ENCODE measurements at places on chromosomes 2 and 18. TPM values are rescaled to one million over a fixed set of nuclear protein-coding genes. Genes with fewer than 3 reads are reported as not detected.
A peak's percentile ranks its signal among the peaks of the same experiment; 100 is the strongest.

DNA sequence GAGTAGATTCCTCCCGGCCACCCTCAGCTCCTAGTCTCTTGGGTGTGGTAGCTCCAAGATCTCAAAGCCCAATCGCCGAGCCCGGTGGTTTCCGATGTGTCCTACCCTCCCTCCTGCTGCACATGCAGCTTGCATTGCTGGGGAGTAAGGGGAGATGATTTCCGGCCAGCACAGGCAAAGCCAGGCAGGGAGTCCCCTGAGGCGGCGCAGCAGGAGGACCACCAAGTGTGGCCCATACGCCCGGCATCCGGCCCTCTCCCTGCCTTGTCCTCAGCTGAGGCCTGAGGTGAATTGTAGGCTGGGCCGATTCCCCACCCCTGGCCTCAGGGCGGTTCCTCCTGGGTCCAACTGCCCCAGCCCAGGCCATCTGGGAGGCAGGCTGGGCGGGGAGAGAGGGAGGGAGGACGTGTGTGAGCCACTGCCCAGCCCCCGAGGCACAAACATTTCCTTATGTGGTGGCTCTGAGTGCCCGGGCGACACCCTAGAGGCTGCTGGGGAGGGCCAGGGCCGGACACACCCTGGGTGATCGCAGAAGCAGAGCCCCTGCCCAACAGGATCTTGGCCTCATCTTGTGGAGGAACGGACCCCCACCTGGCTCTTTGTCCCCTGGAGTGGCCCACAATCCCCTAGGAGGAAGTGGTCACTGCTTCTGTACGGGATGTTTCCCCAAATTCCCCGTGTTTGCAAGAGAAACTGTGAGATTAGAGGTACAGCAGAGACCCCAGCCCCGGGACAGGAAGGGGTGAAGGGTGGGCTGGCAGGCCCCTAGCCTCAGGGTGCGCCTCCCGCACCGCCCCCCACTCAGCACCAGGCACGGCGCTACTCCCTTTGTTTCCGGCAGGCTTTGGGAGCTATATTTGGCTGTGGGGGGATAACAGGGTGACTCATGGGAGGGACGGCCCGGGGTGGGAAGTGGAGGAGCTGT is 41.9 kb upstream of the PTMA start:
- peak; percentile 94 for DNase-seq

STEAP3 gene
- total RNA-seq = 13.1 TPM

DNA sequence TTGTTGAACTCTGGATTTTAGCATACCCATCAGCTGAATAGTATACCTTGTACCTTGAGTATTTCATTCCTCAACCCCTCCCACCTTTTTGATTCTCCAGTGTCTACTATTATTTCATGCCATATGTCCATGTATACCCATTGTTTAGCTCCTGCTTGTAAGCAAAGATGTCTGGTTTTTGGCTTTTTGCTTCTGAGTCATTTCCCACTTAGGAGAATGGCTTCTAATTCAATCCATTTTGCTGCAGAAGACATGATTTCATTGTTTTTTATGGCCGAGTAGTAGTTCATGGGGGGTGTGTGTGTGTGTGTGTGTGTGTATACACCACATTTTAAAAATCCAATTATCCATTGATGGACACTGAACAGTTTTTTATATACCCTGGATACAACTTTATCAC is 24.3 kb upstream of the MOCOS start:
- no peak for DNase-seq

DNA sequence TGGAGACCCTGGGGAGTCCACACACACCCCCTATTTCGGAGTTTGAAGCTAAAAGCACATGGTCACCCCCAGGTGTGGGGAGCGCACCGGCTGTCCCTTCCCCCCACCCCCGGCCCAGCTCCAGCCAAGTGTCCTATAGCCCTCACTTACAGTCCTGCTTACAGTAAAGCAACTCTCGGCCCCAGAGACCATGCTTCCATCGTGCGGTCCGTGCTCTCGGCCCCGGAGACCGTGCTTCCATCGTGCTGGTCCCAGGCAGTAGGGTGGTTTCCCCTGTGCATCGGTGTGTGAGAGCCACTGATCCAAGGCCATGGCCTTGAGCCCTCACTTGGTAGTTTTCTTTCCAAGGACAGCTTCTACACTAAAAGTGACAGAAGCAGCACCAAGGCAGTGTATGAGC is 48.7 kb downstream of the GBX2 start:
- no peak for DNase-seq

PDCD1 gene
- not detected for total RNA-seq

ANO7 gene
- 0.69 TPM for total RNA-seq

DNA sequence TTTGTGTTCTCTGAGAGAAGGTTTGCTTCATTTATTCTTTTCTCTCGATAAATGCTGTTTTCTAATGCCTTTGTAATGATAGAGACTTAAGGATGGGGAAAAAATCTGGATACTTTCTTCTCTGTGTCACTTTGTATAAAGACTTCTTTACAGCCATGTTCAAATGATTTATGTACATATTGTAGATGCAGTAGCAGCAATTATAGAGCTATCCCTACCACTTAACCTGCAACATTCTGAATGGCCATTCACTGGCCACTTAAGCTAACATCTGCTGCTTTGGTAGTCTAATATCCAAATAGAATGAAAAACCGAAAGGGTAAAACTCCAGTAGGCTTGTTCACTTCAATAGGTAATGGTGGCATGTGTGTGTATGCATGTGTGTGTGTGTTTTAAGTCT is 97.8 kb downstream of the CSRNP3 start:
- DNase-seq = no peak

GRCh38 chr2:208440716-208441115 is 34.1 kb downstream of the PTH2R start:
- DNase-seq = no peak

DNA sequence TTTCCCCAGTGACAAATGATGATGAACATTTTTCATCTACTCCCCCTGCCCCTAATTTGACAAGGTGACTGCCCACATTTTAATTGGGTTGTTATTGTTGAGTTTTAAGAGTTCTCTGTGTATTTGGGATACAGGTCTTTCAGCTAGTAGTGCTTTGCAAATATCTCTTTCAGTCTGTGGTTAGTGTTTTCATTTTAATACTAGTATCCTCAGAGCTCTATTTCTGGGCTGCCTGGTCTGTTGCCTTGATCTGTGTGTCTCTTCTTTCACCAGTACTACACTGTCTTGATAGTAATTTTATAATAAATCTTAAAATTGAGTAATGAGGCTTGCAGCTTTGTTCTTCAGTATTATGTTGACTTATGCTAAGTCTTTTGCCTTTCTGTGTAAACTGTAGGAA is 19.7 kb downstream of the EIF5B start:
- DNase-seq = no peak

FOXD4L1 gene
- not detected for total RNA-seq

GDF7 gene
- total RNA-seq = 0.11 TPM

GRCh38 chr18:3478262-3478978 is 28.4 kb downstream of the TGIF1 start:
- no peak for DNase-seq

GRCh38 chr2:16215902-16216557 is 275.7 kb downstream of the MYCN start:
- peak; percentile 39 for DNase-seq

SERPINB4 gene
- total RNA-seq = not detected

KIF1A gene
- total RNA-seq = 16.2 TPM

GRCh38 chr2:196821195-196821594 is 12.0 kb upstream of the C2orf66 start:
- DNase-seq = no peak

- no peak for DNase-seq
Measured at GRCh38 chr2:215178121-215178520, 39.7 kb upstream of the ABCA12 start.

- DNase-seq = no peak
Measured at GRCh38 chr2:38120264-38120592, 44.3 kb upstream of the CYP1B1 start.

DNA sequence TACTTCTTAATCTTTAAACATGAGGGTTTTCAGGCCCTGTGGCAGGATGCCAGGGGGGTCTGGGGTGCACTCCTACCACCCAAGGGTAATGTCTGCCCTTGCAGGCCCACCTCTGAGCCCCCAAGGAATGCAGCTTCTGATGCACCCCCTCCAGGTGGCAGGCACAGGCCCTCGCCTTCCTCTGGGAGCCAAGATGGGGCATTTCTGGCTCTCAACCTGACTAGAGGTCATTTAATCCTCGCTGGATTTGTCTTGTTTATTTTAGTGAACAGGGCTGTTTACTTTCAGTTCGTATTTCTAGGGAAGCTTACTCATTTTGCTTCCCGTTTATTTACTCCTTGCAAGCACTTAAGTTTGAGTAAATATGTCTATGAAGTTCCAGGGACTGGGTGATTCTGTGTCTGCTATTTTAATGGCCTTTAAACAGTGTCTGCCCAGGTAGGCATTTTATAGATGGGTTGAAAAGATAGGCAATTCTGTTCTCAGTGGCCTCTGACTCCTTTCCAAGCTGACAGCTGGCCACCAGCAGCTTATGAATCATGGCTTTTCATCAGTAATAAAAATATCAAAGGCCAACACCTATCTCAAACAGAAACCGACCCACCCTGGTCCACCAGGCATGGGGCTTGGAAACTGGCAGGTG is 11.1 kb upstream of the DNPEP start:
- DNase-seq = no peak

AMER3 gene
- not detected for total RNA-seq

- no peak for DNase-seq
Measured at GRCh38 chr2:102513355-102513939, 40.4 kb downstream of the SLC9A4 start.

DNA sequence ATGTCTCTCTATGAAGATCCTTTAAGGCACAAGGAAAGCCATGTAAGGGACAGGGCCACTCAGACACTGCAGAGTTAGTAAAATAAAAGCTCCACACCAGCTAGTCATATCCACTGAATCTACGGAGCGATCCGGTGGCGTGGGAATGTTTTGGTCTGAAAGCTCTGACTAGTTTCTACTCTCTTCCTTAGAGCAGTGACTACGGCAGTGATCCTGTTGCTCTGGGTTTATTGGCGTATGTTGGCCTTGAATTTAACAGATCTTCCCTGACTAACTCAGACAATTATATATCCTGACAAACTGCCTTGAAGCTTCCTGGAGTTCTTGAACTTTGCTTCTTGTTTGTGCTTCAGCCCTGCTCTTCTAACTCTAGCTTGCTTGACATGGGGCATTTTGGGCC is 115.3 kb upstream of the FZD5 start:
- DNase-seq = no peak

DNA sequence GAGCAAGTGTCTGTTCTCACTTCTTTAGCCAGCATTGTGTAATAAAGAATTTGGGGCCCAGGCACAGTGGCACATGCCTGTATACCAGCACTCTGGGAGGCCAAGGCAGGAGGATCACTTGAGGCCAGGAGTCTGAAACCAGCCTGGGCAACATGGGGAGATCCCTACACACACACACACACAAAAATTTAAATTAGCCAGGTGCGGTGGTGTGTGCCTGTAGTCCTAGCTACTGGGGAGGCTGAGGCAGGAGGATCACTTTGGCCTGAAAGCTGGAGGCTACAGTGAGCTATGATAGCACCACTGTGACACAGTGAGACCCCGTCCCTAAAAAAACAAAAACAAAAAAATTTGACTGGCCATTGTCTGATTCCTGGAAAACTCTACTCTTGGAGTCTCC is 8.3 kb downstream of the REV1 start:
- DNase-seq = no peak

RPRD1A gene
- 60.4 TPM for total RNA-seq

- no peak for DNase-seq
Measured at GRCh38 chr18:398935-399630, 101.4 kb downstream of the COLEC12 start.

- no peak for DNase-seq
Measured at GRCh38 chr2:235552671-235553070, 58.8 kb downstream of the AGAP1 start.

GIGYF2 gene
- 44.4 TPM for total RNA-seq

- DNase-seq = no peak
Measured at GRCh38 chr2:98280376-98281102, 65.7 kb upstream of the CNGA3 start.

- no peak for DNase-seq
Measured at GRCh38 chr18:71899707-71900472, 644.3 kb downstream of the CBLN2 start.

TEKT4 gene
- total RNA-seq = not detected

DNA sequence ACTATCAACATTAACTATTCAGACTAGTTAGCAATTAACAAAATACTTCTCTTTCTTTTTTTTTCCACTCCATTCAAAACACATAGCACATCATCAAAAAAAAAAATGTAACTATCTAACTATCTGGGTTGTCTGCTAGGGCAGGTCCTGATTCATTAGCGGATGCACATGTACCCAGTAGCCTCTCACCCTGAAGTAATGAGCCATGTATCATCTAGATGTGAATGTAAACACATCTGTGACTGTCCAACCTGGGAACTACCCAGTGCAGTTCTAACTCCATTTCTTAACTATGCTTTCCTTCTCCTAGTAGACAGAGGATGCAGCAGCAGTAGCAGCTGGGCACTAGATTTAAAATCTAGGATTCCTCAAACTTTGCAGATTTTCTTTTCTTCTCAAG is 183.1 kb upstream of the PIK3C3 start:
- no peak for DNase-seq

- peak; percentile 29 for DNase-seq
Measured at GRCh38 chr2:157052685-157053224, 204.8 kb upstream of the GALNT5 start.

GRCh38 chr2:210617732-210618330 is 61.4 kb downstream of the CPS1 start:
- peak; percentile 18 for DNase-seq

DNA sequence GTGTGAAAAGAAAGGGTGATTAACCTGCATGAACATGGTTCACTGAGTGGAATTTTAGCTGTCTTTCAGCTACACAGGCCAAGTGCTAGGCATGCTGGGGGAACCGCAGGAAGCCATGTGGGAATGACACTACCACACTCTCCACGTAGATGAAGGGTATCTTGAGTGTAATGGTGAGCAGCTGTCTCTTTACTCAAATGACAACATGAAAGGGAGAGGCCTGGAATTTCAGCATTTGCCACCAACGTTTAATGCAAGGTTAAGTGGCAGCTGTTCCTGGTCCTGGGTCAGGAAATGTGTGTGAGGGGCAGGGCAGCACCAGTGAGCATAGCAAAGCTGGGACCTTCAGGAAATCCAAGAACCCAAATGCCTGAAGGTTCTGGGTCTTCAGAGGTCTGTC is 588.4 kb downstream of the SLC4A3 start:
- DNase-seq = no peak

DNA sequence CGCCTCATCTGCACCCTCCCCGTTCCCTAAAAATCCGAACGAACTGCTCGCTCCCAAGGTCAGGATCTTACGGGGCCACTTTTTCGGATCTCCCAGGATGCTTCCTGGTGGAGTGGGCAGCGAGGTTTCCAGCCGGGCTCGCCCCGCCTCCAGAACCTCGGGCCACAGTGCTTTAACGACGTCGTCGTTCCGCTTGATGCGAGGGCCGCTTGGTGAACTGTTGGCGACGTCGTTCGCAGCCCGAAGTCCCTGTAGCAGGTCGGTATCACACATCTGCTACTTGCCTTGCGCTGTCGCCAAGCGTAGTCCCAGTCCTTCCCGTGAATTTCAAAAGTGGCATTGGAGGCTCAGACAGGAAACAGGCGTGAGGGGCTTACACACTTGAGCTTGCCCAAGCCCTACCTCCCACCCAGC is 15.3 kb downstream of the EVX2 start:
- DNase-seq = no peak

ATP6V1C2 gene
- total RNA-seq = 0.29 TPM

All from Daoy (cell line).